Activated CD8-positive, alpha-beta memory T cell treated with anti-CD3 and anti-CD28 coated beads for 4 hours (primary cell): ENCODE measurements at places on chromosomes 1 and 21.

DNA sequence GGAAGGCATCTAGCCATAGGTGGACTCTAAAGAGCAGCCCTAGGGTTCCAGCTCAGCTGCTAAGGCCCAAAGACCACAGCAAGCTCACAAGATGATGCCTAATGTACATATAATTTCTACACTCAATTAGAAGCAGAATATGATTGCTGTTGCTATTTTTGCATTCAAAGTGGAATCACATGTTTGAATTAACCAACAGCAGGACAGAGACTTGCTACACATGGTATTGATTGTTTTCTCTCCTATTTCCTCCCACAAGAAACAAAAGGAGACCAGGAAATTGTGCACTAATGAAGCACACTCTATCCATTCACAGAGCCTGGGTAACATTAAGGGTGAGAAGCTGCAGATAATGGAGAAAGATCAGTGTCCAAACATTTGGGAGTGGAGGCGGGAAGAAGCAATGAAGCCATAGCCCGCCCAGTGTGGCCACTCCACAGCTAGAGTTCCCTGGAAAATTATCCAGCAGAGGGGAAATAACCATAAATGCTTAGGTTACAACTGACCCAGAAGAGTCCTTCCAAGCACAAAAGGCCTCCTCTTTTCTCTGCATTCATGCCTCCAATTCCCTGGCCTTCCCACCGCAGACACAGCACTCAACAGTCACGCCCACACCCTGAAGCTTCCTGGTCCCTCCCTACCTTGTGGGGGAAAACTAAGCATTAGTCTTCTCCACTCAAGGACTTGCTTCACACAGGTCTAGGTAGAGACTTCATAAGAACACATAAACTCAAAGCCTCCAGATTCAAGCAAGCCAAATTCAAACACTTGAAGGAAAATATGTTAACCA lies 7.5 kb downstream of the CNN3 start:
- DNase-seq: no peak

GRCh38 chr1:47679826-47680225 lies 242.0 kb downstream of the FOXD2 start:
- DNase-seq: no peak

DNA sequence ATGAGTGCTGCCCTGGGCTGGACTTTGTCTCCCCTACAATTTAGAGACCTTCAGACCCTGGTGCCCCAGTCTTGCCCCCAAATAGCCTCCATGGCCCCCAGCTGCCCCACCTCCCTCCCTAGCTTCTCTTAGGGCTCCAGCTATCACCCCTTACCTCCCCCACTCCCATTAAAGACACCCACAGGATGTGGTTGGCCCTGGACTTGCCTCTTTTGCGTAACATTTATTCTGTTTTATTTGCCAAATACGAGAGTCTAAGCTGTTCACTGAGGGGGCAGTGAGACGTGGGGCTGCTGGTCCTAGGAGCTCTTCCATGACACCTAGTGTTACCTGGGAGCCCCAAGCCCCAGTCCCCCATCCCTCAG lies 4.5 kb downstream of the ZC3H12A start:
- DNase-seq: no peak

DNA sequence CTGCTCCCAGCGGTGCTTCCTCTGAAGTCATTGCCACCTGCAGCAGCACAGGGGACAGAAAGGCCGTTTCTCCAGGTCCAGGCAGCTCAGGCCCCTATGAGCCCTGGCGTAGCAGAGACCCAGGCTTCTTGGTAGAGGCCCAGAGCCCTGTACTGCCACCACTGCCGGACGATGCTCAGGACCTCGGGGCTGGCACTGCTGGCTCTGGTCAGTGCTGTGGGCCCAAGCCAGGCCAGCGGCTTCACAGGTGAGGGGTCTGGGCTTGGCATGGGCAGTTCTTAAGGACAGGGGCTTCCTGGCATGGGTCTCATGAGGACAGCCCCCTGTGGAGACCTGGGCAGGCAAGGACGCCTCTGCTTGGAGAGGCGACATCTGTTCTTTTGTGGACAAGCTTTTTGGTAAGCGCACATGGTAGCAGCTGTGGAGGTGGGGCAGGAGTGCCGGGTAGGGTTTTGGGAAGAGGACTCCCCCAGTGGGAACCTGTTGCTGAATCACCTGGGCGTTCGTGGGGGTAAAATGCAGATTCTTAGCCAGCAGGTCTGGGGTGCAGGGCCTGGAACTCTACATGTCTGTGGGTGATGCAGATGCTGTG lies at the start of gene UMODL1:
Gene UMODL1 (plus strand): TSS at position 172 of the 592 bp plus-strand sequence. CDS start 0 bp downstream, at position 172.
- no peak for DNase-seq

- no peak for DNase-seq
Measured at GRCh38 chr1:27427329-27427728, 34.9 kb downstream of the GPR3 start.
